B cell (primary cell): ENCODE measurements at places on chromosomes 13 and 19. TPM values are rescaled to one million over a fixed set of nuclear protein-coding genes. Genes with fewer than 3 reads are reported as not detected.

DNA sequence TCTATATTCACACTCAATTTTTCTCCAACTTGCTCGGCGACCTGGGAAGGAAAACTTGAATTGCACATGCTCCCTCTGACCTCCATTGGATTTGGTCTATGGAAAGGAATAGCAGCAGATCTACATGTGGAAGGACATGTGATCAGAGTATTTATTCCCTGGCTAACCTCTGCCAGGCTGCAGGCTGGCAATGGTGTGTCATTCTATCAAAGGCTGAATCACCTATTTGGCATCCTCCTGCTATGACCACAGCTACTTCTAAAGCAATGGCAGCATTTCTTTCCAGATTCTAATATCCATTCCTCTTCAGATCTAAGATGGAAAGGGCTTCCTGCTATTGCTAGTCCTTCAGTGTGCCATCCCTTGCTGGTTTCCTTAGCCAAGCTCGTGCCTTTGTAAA is 144.3 kb upstream of the FREM2 start:
- no peak overlapping the region for H3K27ac ChIP-seq
- H3K27me3 ChIP-seq = no peaks in the 10 kb centered on the region
- no peaks in the 10 kb centered on the region for H3K4me1 ChIP-seq
- DNase-seq = no peak
- H3K4me3 ChIP-seq = no peak overlapping the region

GRCh38 chr19:12948612-12949362 is 3.1 kb downstream of the RAD23A start:
- H3K4me3 ChIP-seq = no peak overlapping the region
- DNase-seq = no peak
- H3K27me3 ChIP-seq = no peaks in the 10 kb centered on the region
- H3K4me1 ChIP-seq = peaks cover 15% of the 10 kb centered on the region
- peaks cover 76% of the 10 kb centered on the region for H3K36me3 ChIP-seq

SLAIN1 gene
- 10.8 and 12.7 TPM in 2 replicates for polyA plus RNA-seq

- peak overlapping the region; percentile 27 for H3K27ac ChIP-seq
- H3K4me1 ChIP-seq = peaks cover 53% of the 10 kb centered on the region
- H3K36me3 ChIP-seq = no peaks in the 10 kb centered on the region
- DNase-seq = peak; percentile 64
- H3K27me3 ChIP-seq = no peaks in the 10 kb centered on the region
Measured at GRCh38 chr19:16338470-16339360, 14.1 kb downstream of the KLF2 start.

ICAM4 gene
- 0.71 and 0.78 TPM in 2 replicates for polyA plus RNA-seq

SIN3B gene
- polyA plus RNA-seq = 138 and 157 TPM in 2 replicates

DNA sequence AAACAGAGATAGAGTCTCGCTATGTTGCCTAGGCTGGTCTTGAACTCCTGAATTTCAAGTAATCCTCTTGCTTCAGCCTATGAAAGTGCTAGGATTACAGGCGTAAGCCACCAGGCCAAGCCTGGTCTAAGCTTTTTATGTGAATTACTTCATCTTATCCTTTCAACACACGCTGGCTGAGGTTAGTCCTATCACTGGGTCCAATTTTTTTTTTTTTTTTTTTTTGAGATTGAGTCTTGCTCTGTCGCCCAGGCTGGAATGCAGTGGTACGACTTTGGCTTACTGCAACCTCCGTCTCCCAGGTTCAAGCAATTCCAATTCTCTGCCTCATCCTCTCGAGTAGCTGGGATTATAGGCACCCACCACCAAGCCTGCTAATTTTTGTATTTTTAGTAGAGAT is 10.4 kb downstream of the MYO1F start:
- H3K4me3 ChIP-seq = no peak overlapping the region
- H3K36me3 ChIP-seq = no peaks in the 10 kb centered on the region
- H3K27me3 ChIP-seq = no peaks in the 10 kb centered on the region
- no peak for DNase-seq

ZNF667 gene
- 2.8 and 6.0 TPM in 2 replicates for polyA plus RNA-seq

GRCh38 chr13:26549713-26550112 is 7.8 kb upstream of the WASF3 start:
- DNase-seq = no peak
- H3K36me3 ChIP-seq = no peaks in the 10 kb centered on the region
- no peaks in the 10 kb centered on the region for H3K27me3 ChIP-seq
- H3K4me1 ChIP-seq = no peaks in the 10 kb centered on the region
- no peak overlapping the region for H3K4me3 ChIP-seq

DNA sequence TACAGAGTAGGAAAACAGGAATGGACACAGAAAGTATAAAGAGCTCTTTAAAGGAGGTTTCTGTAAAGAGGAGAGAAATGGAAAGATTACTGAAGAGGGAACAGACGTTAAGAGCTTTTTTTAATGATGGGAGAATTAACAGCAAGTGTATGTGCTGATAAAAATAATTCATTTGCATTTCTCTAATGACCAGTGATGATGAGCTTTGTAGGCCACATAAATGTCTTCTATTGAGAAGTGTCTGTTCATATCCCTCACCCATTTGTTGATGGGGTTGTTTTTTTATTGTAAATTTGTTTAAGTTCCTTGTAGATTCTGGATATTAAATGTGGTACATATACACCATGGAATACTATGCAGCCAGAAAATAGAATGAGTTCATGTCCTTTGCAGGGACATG is 40.0 kb downstream of the MYO16 start:
- H3K27ac ChIP-seq = no peak overlapping the region
- H3K27me3 ChIP-seq = no peaks in the 10 kb centered on the region
- H3K4me1 ChIP-seq = no peaks in the 10 kb centered on the region
- no peak overlapping the region for H3K4me3 ChIP-seq
- DNase-seq = no peak
- H3K36me3 ChIP-seq = no peaks in the 10 kb centered on the region

- H3K27ac ChIP-seq = no peak overlapping the region
- no peak overlapping the region for H3K4me3 ChIP-seq
- no peaks in the 10 kb centered on the region for H3K4me1 ChIP-seq
- H3K36me3 ChIP-seq = no peaks in the 10 kb centered on the region
- no peaks in the 10 kb centered on the region for H3K27me3 ChIP-seq
Measured at GRCh38 chr13:28754698-28755545, 36.2 kb upstream of the SLC46A3 start.

TYROBP gene
- polyA plus RNA-seq = 14.8 and 25.6 TPM in 2 replicates

- H3K27me3 ChIP-seq = no peaks in the 10 kb centered on the region
- peak; percentile 27 for DNase-seq
- H3K4me1 ChIP-seq = no peaks in the 10 kb centered on the region
- no peak overlapping the region for H3K27ac ChIP-seq
Measured at GRCh38 chr13:71021825-71022422, 845.1 kb downstream of the DACH1 start.

MEIS3 gene
- not detected in 2 replicates for polyA plus RNA-seq

GRCh38 chr13:21733475-21734263 is 62.8 kb downstream of the FGF9 start:
- H3K27me3 ChIP-seq = no peaks in the 10 kb centered on the region
- H3K4me1 ChIP-seq = no peaks in the 10 kb centered on the region
- H3K36me3 ChIP-seq = no peaks in the 10 kb centered on the region
- no peak for DNase-seq

DNA sequence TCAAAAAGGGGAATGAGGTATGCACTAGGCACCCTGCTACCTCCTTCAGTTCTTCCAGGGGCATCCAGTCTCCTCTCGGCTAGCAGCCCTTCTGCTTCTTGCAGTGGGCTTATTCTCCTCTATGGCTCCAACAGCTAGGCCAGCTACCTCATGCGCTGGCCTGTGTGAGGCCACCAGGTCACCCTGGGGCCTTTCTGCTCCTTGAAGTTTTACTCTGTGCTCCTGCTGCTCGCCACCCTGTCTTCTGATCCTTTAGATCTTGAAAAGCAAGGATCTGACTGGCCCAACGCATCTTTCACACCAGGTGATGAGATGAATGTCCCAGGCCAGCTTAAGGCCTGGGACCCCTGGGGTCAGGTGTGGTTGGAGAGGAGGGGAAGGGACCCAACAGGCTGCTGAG is 66.2 kb downstream of the RUBCNL start:
- no peak overlapping the region for H3K4me3 ChIP-seq
- no peak overlapping the region for H3K27ac ChIP-seq
- no peak for DNase-seq
- H3K36me3 ChIP-seq = no peaks in the 10 kb centered on the region
- H3K4me1 ChIP-seq = peaks cover 9% of the 10 kb centered on the region
- H3K27me3 ChIP-seq = no peaks in the 10 kb centered on the region

PGPEP1 gene
- 16.3 and 20.9 TPM in 2 replicates for polyA plus RNA-seq

TEX29 gene
- 0.66 and 1.3 TPM in 2 replicates for polyA plus RNA-seq

DNA sequence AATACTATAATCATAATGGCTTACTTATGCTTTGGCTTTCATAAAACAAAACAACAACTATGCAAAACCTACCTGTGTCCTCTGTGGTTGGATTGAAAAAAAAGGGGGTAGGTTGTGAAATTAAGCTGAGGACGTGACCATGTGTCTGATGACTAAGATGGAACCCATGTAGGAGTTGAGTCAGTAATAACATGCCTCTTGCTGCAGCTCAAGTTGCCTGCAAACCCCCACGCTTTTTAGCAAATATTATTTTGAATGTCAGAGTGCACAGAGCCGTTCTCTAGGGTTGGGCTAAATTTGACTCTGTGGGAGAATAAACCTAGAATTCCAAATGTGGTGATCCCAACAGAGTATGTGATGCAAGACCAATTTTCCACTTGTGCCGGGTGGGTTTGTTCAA is 209.3 kb downstream of the KCNRG start:
- no peak for DNase-seq
- no peak overlapping the region for H3K4me3 ChIP-seq
- H3K36me3 ChIP-seq = no peaks in the 10 kb centered on the region
- H3K27me3 ChIP-seq = no peaks in the 10 kb centered on the region

- peaks cover 15% of the 10 kb centered on the region for H3K4me1 ChIP-seq
- H3K27me3 ChIP-seq = no peaks in the 10 kb centered on the region
- H3K4me3 ChIP-seq = no peak overlapping the region
- no peak overlapping the region for H3K27ac ChIP-seq
Measured at GRCh38 chr19:6744381-6745301, 5.2 kb downstream of the TRIP10 start.

GRCh38 chr19:33344573-33344925 is 29.0 kb upstream of the CEBPG start:
- no peak overlapping the region for H3K4me3 ChIP-seq
- H3K4me1 ChIP-seq = no peaks in the 10 kb centered on the region
- H3K27ac ChIP-seq = no peak overlapping the region
- peaks cover 6% of the 10 kb centered on the region for H3K27me3 ChIP-seq
- DNase-seq = no peak
- H3K36me3 ChIP-seq = no peaks in the 10 kb centered on the region

DNA sequence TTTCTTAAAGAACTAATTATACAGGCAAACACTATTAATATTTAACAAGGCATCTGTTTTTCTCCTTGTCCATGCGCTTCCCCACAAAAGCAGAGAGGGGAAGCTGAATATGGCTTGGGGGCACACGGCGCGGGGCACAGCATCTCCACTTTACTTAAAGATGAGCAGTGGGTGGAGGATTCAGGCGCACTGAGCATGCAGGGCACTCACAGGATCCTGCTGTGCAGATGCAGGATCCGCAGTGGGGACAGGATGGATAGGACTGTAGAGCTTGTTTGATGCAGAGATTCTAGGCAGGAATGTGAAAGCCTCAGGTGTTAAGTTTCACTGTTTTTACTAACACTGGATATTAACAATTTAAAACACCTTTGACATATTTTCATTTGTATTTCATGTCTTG is 43.3 kb downstream of the ATP11A start:
- H3K27ac ChIP-seq = no peak overlapping the region
- H3K4me1 ChIP-seq = no peaks in the 10 kb centered on the region
- DNase-seq = no peak
- no peaks in the 10 kb centered on the region for H3K36me3 ChIP-seq

DNA sequence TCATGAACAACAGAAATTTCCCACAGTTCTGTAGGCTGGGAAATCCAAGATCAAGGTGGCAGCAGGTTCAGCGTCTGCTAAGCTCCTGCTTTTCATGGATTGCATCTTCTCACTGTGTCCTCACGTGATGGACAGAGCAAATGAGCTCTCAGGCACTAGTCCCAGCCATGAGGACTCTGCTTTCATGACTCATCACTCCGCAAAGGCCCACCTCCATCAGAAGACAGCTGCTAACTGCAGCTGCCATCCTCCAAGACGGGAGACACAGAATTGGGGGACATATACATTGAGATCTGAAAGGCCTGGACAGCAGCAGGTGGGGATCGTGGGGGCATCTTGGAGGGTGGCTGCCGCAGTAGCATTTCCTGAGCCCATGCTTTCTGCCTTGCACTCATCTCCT is 44.4 kb upstream of the SPATA13 start:
- H3K27me3 ChIP-seq = no peaks in the 10 kb centered on the region
- H3K27ac ChIP-seq = no peak overlapping the region
- H3K36me3 ChIP-seq = no peaks in the 10 kb centered on the region

ZNF737 gene
- polyA plus RNA-seq = 19.3 and 20.9 TPM in 2 replicates

DNA sequence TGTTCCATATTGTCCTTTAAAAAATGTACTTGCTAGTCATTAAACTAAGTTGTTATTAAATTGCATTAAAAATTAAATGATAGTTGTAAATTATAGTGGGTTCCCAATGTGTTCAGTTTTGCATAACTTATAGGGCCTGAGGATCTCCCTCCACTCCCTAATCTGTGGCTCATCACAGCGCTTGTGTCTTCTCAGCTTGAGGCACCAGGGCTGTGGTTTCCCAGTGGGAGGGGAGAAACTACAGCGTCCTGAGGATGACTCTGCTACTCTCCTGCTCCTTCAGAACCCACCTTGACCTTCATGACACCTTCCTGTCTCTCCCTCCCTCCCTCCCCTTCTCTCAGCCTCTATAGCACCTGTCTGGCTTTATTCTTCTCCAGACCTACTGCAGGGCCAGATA is 1.4 kb downstream of the SGCG start:
- no peak for DNase-seq
- H3K36me3 ChIP-seq = no peaks in the 10 kb centered on the region
- H3K27ac ChIP-seq = no peak overlapping the region

GRCh38 chr13:34303346-34303745 is 485.4 kb downstream of the RFC3 start:
- H3K27ac ChIP-seq = no peak overlapping the region
- H3K4me1 ChIP-seq = no peaks in the 10 kb centered on the region
- H3K27me3 ChIP-seq = no peaks in the 10 kb centered on the region
- H3K4me3 ChIP-seq = no peak overlapping the region
- H3K36me3 ChIP-seq = no peaks in the 10 kb centered on the region

DNA sequence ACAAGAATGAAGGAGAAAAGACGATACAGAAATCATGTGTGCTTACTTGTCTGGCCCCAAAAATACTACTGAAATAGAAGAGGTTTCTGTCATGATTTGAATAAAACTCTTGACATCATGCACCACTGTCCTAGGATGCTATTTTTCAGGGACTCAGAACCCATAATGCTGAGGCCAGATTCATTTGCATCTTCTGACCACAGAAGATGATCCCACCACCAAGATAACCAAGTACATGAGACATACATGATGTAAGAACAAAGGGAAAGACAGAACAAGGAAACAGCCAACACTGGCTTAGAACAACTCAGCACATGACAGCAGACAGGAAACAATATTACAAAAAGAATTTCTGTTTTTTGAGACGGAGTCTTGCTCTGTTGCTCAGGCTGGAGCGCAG is 2.5 kb downstream of the ZNF552 start:
- no peak overlapping the region for H3K4me3 ChIP-seq
- H3K27ac ChIP-seq = no peak overlapping the region
- H3K36me3 ChIP-seq = peaks cover 9% of the 10 kb centered on the region
- H3K27me3 ChIP-seq = no peaks in the 10 kb centered on the region
- peak; percentile 31 for DNase-seq
- H3K4me1 ChIP-seq = peaks cover 26% of the 10 kb centered on the region

GRCh38 chr19:8109890-8110662 is 39.3 kb downstream of the FBN3 start:
- no peaks in the 10 kb centered on the region for H3K36me3 ChIP-seq
- no peaks in the 10 kb centered on the region for H3K4me1 ChIP-seq
- DNase-seq = no peak
- no peak overlapping the region for H3K27ac ChIP-seq
